ENCODE measurements at places on chromosomes 1 and 21.

GRCh38 chr1:171384496-171384895, 70.5 kb downstream of the FMO4 start:
- no peak for DNase-seq

DNA sequence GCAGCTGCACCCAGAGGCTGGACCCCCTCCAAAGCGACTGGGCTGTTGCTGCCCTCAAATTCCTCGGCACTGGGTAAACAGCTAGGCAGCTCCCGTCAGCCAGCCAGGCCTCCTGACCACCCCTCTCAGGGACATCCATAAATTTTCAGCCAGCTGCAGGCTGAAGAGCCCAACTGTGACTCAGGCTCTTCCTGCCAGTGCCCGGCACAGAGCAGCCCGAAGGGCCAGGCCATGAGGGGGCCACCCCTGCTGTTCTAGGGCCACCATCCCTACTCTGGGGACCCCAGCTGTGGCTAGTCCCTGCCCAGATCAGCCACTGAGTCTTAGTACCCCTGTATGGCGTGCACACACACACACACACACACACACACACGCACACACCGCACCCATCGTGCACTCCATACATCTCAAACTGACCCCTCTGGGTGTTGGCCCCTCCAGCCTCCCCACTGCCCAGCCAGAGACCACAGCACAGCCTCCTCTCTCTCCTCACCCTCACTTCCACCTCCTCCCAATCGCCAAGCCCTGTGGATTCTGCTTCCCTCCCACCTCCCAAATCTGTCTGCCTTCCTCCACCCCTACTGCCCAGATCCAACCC, 6.2 kb upstream of the LAPTM5 start:
- DNase-seq: no peak

- DNase-seq: no peak
Observed at GRCh38 chr1:214542275-214543199, 8.9 kb downstream of the PTPN14 start.

- DNase-seq: no peak
Observed at GRCh38 chr1:169326956-169327268, 40.7 kb downstream of the NME7 start.

- no peak for DNase-seq
Observed at GRCh38 chr1:209416716-209417115, 166.8 kb upstream of the CAMK1G start.

- no peak for DNase-seq
Observed at GRCh38 chr1:63929106-63929478, 155.3 kb downstream of the ROR1 start.

GRCh38 chr1:45842786-45843185, 39.4 kb downstream of the MAST2 start:
- no peak for DNase-seq

DNA sequence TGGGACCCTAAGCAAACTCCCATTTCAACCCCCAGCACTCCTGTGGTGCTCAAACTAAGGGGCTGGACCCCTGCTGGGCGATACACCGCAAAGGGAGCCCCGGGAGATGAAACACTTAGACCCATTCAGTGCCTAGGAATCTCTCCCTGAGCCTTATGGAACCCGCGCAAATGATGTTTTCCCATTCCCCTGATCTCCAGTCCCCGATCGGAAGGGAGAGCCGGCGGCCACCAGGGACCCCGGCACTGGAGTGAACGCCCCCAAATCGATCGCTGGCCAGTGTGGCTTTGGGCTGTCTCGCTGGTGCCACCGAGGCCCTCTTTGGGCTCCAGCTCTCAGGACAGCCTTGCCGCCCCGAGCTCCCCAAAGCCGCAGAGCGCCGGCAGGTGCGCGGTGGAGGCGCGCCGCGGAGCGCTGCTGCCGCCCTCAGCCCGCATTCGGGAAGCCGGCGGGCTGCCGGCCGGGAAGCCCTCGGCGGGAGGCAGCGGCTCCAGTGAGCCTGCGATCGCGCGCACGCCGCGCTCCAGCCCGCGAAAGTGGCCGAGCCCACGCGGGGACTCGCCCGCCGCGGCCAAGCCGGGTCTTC, 1.1 kb downstream of the PLXNA2 start:
- no peak for DNase-seq

- no peak for DNase-seq
Observed at GRCh38 chr1:107900090-107900945, 64.7 kb downstream of the VAV3 start.

- DNase-seq: no peak
Observed at GRCh38 chr1:184423649-184424048, 36.8 kb downstream of the C1orf21 start.

- no peak for DNase-seq
Observed at GRCh38 chr1:60950224-60951063, 131.9 kb upstream of the NFIA start.

GRCh38 chr1:241702442-241703373, 50.6 kb downstream of the WDR64 start:
- DNase-seq: no peak

GRCh38 chr21:32757804-32758203, 13.8 kb downstream of the PAXBP1 start:
- DNase-seq: no peak

GRCh38 chr21:44312089-44312488, 12.2 kb downstream of the PFKL start:
- no peak for DNase-seq

GRCh38 chr1:178358456-178358855, 138.3 kb downstream of the CLEC20A start:
- DNase-seq: no peak

GRCh38 chr1:226962421-226963391, 22.6 kb downstream of the COQ8A start:
- DNase-seq: no peak

GRCh38 chr1:155017946-155018316, 15.3 kb downstream of the ZBTB7B start:
- no peak for DNase-seq

DNA sequence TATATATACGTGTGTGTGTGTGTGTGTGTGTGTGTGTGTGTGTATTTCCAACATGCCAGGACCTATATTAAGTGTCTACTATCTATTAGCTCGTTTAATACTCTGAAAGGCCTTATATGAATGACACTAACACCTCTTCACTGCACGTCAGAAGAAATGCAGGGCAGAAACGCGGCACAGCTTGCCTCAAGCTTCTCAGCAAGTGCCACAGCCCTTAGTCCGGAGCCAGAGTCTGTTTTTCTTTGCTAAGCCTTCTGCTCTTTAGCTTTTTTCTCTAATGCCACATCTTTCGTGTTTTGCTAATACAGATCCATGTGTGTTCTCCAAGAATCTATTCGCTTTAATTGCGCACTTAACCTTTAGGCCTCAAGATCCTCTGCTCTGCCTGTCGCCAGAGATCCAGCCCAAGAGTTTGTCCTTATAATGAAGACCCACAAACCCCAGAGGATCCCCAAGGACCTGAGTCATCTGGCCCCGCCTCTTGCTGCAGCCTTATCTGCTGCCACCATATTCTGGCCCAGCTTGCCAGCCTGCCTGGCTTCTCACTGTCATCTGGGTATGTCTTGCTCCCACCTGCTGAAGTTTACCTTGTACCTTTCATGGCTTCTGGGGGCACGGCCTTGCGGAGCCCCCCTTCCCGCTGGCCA, 2.0 kb upstream of the TRIM58 start:
- DNase-seq: no peak

- no peak for DNase-seq
Observed at GRCh38 chr1:63813829-63814277, 40.0 kb downstream of the ROR1 start.

- no peak for DNase-seq
Observed at GRCh38 chr1:115828101-115829022, 12.6 kb downstream of the NHLH2 start.

DNA sequence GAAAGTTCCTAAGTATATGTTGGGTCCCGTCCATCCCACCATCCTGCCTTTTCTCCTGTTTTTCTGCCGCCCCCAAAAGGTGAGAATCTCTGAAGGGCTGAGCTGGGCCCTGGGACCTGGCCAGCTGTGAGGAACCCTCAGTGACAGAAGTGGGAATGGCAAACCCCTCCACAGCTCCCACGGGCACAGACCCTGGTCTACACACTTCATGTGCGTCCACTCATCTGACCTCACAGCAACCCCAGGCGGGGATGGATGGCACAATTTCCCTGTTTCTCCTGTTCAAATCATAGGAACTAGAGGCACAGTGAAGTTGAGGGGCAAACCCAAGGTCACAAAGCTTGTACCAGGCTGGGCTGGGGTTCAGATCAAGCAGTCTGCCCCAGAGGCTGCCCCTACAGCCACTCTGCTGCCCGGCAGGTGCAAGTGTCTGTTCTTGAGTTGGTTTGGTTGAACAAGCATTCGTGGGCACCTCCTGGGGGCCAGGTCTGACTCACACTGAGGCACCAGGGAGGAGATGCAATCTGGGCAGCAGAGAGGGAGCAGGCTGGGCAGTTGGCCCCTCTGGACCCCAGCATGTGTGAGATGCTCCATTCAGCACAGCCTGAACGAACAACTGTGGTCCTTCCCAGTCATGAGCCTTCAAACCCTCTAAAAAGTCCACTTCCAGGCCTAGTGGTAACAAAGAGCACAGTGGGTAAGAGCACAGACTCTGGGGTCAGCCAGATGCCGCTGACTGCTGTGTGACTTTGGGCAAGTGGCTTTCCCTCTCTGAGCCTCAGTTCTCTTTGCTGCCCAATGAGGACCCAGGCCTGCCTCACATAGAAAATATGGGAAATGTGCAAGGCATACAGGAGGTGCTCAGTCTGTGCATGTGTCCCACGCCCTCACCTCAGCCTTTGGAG, 4.0 kb downstream of the EDN2 start:
- no peak for DNase-seq
